Effector memory CD8-positive, alpha-beta T cell (primary cell): ENCODE measurements at places on chromosomes 3 and 15.

GRCh38 chr3:38153221-38153620 lies 12.1 kb upstream of the OXSR1 start:
- H3K4me1 ChIP-seq, result peaks cover 13% of the 10 kb centered on the region
- H3K4me3 ChIP-seq, result no peak overlapping the region
- no peak for DNase-seq
- H3K27me3 ChIP-seq, result no peaks in the 10 kb centered on the region
- H3K36me3 ChIP-seq, result no peaks in the 10 kb centered on the region
- no peak overlapping the region for H3K27ac ChIP-seq

GRCh38 chr3:12875857-12876836 lies 34.8 kb upstream of the RPL32 start:
- peaks cover 24% of the 10 kb centered on the region for H3K27me3 ChIP-seq
- peaks cover 9% of the 10 kb centered on the region for H3K4me1 ChIP-seq
- no peaks in the 10 kb centered on the region for H3K36me3 ChIP-seq
- no peak for DNase-seq

DNA sequence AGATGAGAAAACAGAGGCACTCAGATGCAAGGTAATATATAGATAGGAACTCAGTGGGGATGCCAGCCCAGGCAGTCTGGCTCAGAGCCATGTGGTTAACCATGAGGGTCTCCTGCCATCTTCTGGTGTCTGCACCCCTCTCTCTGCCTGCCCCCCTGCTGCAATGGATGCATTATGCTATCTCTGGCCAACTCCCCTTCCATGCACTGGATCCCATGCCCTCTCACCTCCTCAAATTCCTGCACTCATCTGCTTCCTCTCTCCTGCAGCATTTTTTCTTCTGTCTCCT lies 163.2 kb downstream of the STT3B start:
- H3K36me3 ChIP-seq, result no peaks in the 10 kb centered on the region
- H3K4me1 ChIP-seq, result no peaks in the 10 kb centered on the region
- H3K4me3 ChIP-seq, result no peak overlapping the region
- no peak overlapping the region for H3K27ac ChIP-seq
- no peak for DNase-seq

DNA sequence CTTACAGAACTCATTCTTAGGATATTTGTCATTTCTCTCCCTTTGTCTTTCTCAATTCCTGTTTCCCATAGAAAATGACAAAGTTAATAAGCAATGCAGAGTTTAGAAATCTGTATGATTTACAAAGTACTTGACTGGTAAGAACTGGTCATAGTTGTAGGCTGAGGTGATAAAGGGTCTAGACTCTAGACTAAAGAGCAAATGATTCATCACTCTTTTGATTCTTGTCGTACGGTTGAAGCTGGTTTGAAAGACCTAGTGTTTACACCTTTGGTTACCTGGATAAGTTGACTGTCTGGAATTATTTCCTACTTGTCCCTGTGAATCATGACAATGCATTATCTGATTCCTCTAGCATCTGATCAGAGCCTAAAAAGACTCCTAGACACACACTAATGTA lies 58.9 kb upstream of the TP63 start:
- no peaks in the 10 kb centered on the region for H3K36me3 ChIP-seq
- DNase-seq, result no peak
- H3K4me1 ChIP-seq, result no peaks in the 10 kb centered on the region
- no peak overlapping the region for H3K4me3 ChIP-seq
- no peaks in the 10 kb centered on the region for H3K27me3 ChIP-seq

GRCh38 chr3:7371693-7372572 lies 511.0 kb downstream of the GRM7 start:
- no peak overlapping the region for H3K4me3 ChIP-seq
- no peak for DNase-seq
- H3K27me3 ChIP-seq, result no peaks in the 10 kb centered on the region
- H3K36me3 ChIP-seq, result no peaks in the 10 kb centered on the region
- H3K4me1 ChIP-seq, result no peaks in the 10 kb centered on the region
